Activated CD8-positive, alpha-beta memory T cell treated with anti-CD3 and anti-CD28 coated beads for 1 hour (primary cell): ENCODE measurements at places on chromosomes 3 and 15.

GRCh38 chr15:99432271-99433025 is 133.3 kb upstream of the MEF2A start:
- DNase-seq: no peak

GRCh38 chr3:172201870-172202236 is 162.5 kb downstream of the FNDC3B start:
- no peak for DNase-seq

- DNase-seq: no peak
Observed at GRCh38 chr3:150300388-150300787, 107.7 kb upstream of the TSC22D2 start.

DNA sequence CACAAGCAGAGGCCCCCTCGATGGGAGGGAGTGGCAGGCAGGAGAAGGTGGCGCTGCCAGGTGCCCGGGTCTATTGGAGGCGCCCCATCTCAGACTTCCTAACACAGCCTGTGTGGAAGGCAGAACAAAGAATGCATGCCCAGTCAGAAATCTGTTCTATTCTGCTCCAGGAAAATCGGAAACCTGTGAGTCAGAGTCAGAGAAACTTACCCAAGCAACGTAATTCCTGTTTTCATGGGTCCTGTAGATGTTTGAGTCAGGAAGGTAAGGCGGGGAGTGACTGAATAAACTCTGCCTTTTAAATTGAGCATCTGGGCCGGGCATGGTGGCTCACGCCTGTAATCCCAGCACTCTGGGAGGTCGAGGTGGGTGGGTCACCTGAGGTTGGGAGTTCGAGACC is 13.7 kb downstream of the MAP6D1 start:
- no peak for DNase-seq

GRCh38 chr3:197139586-197139985 is 110.0 kb upstream of the MELTF start:
- no peak for DNase-seq

DNA sequence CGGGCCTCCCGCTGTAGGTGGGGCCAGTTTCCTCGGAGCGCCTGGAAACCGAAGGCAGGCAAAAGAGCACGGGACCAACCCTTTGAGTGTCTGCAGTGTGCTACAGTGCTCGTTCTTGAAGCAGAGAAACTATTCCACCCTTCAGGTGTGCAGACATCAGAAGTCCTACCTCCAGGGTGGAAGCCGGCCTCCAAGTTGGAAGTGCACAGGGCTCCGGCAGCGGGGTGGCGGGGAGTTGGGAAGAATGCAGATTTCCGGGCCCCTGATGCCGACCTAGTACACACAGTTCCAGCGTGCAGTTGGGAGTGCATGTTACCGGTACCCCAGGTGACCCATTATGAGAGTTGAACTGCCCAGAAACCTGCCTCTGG is 3.0 kb downstream of the KLF13 start:
- DNase-seq: no peak

- DNase-seq: no peak
Observed at GRCh38 chr15:29401644-29402043, 132.0 kb upstream of the NSMCE3 start.

- no peak for DNase-seq
Observed at GRCh38 chr15:65212097-65212496, 824 bp upstream of the CILP start.

DNA sequence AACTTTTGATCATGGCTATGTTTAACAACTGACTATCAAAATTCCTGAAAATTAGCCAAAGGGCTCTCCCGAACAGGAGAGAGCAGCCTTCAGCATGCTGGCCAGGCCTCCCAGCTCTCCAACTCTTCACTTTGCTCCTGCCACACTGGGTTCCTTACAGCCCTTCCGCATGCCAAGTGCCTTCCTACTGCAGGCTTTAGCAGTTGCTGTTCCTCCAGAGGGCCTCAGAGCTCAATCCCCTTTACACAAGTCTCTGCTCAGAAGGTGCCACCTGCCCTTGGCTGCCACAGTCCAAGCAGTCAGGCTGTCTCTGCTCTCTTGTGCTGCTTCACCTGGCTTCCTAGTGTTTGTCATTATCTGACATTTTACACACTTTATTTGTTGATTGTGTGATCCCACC is 553.1 kb upstream of the PPP2R3A start:
- no peak for DNase-seq

DNA sequence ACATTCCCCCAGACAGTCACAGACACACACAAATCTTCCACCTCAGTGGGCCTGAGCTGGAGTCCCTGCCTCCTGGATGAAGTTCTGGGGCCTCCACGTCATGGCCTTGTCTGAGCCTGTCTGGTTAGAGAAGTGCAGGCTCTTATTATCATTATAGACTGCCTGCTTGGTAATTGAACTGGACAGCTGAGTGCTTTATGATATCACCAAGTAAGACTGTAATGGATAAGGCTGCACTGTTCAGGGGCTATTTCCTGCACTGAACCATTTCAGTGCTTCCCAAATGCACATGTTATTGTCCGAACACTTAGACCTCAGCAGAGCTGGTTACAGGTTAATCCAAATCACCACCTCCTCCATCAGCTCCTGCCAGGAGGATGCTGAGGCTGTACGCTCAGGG is 8.7 kb upstream of the ST6GAL1 start:
- DNase-seq: no peak

DNA sequence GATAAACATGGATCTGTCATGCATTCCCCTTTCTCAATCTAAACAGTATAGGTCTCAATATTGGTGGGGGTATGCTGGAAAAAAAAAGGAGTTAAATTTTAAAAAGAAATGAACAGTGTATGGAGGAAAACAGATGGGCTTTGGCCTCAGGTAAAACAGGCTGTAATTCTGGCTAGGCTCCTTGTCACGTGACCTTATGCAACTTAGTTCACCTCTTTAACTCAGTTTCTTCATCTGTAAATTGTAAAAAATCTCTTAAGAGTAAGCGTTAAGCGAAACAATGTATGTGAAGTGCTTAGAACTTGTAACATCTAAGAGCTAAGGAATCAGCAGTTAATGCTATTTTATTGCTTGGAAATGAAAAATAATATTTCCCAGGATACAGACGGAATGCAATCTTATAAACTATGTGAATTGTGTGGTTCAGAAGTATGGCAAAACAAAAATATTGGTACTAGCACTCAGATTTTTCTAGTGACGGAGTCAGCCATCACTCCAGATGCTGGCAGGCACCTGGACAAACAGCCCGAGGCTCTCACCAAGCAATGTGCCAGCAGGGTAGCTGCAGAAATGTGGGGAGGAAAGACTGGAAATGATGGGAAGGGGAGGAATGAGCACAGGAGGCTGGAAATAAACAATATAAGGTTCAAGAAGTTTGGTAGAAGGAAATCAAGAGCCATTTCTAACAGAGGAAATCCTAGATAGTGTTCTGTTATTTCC is 172.8 kb downstream of the USP13 start:
- no peak for DNase-seq

- no peak for DNase-seq
Observed at GRCh38 chr3:169299129-169299528, 364.4 kb downstream of the MECOM start.

DNA sequence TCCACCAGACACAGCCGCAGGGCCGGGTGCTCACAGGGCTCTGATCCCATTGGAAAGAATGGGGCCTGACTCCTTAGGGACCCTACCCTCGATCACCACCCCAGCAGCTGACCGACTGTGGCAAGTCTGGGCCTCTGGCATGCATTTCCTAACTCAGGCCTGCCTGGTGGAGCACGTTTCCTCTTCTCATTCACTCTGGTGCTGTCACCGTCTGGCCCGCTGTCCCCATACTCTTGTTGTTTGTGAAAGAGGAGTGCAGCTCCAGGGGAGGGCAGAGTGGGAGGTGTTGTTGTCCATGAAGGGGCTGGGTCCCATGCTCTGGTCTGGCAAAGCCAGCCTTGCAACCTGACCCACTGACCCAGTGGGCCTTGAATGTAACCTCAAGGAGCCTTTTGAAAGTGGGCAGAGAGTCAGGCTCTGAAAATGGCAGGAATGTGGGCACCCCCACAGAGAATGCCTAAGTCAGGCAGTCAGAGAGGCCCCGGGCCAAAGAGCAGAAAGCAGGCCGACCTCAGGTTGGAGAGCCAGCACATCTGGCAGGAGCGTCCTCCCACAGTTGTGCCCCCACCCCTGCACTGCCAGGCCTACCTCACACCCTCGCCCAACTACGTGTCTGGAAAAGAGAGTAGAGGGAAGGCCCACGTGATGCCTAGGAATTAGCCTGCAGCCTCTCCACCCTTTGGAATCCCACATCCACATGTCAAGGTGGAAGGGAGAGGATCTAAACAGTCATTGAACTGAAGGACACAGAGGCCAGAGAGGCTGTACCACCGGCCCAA is 10.9 kb downstream of the SEMA7A start:
- DNase-seq: no peak

DNA sequence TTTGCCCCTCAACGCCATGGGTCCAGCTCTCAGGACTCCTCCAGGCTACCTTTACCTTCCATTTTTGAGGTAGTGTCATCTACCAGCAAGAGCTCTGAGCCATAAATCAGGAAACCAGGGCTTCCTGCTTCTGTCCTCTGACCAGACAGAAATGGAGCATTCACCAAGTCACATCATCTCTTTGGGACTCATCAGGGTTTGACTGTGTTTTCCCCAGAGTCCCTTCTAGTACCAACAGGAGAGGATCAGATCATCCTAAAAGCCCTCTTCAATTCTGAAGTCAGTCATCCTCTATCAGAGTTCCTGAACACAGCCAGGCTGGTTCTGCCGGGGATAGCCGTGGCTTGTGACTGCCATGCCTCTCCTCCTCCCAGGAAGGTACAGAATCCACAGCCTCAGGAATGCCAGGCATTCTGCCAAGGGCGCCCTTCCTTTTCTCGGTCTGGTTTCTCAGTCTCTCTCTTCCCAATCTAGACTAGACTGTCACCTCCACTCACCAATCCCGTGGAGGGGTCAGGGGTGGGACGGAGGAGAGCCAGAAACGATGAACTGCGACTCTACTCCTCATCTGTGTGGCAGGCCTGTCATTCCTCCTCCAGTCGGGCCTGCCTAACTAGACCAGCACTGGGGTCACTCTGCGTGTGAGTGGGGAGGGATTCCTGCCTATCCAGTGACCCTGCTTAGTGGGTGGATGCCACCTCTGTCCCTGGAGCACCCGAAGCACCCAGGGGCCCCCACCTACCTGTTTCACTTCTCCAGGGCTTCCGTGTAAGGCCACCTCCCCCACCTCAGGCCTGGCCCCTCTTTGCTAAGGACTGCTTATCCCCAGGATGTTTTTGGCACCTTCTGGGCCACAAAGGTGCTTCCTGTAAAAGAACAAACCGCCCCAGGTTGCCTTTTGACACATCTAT is 30.9 kb downstream of the CCNL1 start:
- DNase-seq: no peak

- no peak for DNase-seq
Observed at GRCh38 chr3:156558389-156558788, 3.5 kb upstream of the SSR3 start.

DNA sequence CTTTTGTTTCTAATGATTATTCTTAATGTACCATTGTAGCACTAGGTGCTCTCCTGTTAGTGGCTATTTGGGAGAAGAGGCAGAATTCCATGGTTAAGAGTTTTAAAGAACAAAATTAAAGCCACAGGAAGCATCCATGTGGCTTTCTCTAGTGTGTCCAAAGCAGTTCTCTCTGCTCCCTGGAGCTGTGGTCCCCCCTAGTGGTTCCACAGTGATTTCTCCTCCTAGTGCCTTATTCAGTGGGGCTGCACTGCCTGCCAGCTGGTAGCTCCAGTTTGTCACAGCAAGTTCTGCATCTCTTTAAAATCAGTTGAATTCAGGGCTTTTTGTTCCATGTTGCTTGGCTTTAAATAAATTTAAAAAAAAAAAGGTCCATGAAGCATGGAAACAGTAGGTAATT is 39.6 kb upstream of the FAM98B start:
- DNase-seq: no peak

- no peak for DNase-seq
Observed at GRCh38 chr15:46682969-46683791, 1034.1 kb upstream of the SEMA6D start.
